Vagina (tissue), 2 donors: ENCODE measurements at places on chromosomes 13 and 19.

DNA sequence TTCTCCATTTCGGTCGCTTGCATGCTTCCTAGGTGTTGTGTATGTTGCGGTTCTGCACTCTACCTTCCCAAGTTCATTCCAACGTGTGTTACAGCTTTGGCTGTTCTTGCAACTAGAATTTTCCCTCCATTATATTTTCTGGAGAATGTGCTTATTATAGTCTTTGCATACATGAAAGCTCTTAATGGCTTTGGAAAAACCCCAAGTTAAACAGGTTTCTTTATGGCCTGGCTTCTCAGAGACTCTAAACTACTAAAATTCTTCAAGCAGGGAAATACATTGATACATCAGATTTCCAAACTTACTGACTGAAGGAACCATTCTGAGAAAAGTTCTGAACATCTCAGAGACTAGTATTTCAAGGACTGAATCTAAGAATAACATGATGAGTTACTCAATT lies 11.9 kb downstream of the MIPEP start:
- DNase-seq, result no peak

DNA sequence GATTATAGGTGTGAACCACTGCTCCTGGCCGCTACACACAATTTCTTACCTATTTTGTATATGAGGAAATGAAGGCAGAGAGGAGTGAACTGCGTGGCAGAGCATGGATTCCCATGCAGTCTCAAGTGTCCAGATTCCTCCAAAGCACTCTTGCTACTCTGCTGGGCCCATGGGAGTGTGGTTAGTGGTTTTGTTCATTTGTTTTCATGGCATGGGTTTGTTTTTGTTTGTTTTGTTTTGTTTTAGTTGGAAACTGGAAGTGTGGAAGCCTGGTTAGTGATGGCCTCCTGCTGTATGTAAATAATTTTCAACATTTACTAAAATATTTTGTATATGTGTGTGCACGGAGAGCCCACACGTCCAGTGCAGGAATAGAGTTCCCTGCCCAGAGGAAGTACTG lies 61.3 kb upstream of the LRCH1 start:
- DNase-seq, result no peak

DNA sequence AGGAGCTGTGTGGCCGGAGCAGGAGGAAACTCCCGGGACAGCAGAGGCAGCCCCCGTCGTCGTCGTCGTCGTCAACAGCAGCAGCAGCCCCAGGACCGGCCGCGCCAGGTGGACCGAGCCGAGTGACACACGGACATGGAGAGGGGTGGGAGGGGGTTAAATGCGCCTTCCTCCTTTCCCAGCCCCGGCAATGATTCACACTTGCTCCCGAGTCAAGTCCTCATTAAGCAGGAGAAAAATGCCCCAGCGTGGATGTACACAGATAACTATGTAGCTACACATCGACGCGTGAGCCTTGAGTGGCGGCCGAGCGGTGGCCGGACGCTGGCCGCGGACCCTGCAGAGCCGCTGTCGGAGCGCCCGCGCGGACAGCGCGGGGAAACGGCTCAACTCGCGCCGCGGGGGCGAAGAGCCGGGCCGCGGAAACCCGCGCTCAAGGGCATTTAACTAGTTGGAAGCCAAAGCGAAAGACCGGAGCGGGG lies 645 bp downstream of the UBL3 start:
- DNase-seq, result no peak

DNA sequence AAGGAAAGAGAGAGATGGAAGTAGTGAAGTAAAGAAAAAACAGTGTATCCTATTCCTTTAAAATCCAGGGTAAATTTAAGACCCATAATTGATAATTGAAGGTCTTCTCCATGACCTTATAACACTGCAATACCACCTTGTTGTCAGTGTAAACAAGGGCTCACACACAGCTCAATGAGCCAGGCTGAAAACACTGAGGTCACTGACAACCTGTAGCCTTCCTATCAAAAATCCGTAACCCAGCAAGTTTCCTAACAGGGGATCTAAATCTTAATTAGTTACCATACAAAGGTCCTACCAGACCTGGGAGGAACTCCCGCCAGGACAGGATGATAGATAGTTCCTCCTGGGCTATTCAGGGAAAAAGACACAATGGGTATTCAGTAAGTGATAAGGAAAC lies 1677.1 kb downstream of the OLFM4 start:
- no peak for DNase-seq

DNA sequence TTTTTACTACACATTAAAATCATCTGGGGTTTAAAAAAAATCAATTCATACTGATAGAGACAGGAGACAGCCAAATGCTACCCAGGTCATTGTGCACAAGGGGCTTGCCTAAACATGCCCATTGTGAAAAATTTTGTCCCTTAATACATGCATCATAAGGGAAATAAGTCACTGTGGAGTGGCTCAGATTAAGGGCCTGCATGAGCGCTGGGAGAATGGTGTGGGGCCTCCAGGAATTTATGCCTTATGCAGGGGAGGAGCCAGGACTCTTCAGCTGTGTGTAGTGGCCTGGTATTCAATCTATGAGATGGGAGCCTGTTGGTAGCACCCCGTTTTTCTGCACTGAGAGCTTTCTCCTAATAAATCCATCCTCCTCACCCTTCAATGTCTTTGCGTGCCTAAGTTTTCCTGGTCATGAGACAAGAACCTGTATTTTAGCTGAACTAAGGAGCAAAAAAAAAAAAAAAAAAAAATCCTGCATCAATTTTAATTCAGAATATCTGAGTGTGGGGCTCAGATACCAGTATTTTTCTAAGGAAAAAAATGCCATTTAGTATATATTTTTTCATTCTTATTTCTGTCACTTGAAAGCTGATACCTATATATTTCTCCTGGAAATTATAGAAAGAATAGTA lies 997.6 kb upstream of the ATXN8OS start:
- no peak for DNase-seq

DNA sequence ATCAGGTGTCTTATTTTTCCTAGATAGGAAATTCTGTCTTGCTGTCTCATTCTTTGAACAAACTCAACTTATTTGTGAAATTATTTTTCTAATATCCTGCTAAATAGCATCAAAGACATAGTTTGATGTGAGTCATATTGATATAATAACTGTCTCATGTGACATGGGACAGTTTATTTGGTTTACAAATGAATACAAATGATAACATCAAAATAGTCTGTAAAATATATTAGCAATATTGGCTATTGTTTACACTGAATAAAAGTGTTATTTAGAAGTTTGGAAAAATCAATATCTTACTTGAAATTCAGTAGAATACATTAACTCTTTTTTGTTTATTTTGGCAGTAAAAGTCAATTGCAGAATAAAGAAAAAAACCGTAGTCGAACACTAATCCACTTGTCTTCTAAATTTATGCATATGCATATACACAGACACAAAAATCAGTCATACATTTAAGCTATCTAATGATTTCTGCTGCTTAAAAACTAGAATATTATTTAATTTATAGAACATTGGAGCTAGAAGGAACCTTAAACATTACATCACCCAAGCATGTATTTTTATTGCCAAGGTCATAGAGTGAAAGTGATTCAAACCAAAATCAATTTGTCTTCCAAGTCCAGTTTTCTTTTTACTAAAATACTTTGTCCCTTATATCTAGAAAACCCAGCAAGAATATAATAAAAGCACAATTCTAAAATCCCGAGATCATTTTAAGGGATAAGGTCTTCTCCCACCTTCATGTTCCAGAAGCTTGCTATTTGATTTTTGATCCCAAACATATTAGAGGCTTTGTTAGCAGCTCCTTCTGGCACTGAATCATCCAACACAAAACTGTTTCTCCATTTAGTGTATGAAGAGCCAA lies 776.5 kb upstream of the SLITRK1 start:
- DNase-seq, result no peak

DNA sequence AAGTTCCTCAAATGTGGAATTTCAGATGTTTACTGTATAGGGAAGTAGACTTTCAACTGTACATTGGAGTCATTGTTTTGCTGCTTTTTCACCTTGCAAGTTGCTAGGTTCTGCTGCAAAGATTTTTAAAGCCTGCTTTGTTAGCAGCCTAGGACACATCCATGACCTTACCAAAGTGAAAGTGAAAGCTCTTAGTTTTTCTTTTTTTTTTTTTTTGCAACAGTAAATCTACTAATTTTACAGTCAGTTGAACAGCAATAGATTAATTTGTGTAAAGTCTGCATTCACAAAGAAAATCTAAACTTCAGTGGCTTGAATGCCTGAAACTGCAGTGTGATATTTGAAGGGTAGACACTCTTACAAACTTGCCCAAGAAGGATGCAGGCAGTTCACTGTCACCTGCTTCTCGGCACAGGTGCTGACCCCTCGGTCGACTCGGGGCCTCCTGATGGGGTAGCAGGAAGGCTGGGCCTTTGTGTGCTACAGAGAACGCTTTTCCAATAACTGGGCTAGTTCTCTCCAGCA lies 5.0 kb upstream of the MTIF3 start:
- DNase-seq, result no peak
